ENCODE measurements at places on chromosomes 5 and 9.

DNA sequence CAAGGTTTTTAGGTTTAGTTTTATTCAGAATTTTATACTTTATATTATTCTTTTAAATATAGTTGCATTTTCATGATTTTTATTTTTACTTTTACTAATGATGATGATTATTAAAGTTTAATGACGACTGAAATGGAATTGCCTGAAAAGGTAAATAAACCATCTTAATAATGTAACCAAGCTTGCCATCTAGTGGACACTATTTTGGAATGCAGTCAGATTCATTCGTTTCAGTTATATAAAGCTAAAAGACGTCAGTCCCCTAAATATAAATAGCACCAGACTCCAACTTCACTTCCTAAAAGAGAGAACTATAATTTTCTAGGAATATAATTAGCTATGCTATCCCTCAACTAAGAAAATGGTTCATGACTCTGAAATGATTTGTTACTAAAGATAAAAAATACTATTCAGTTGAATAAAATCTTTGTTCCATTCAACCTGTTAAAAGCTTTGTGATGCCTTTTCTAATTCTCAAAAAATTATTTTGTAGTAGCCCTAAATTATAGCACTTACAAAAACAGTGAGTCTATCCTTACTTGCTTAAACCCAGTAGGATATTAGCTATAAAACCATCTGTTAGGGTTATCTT, 19.9 kb downstream of the ABITRAM start:
- DNase-seq, result peak; percentile 38

- DNase-seq, result no peak
Measured at GRCh38 chr5:155222393-155222792, 208.8 kb downstream of the KIF4B start.

- no peak for DNase-seq
Measured at GRCh38 chr5:138972230-138972629, 97.1 kb upstream of the LRRTM2 start.

DNA sequence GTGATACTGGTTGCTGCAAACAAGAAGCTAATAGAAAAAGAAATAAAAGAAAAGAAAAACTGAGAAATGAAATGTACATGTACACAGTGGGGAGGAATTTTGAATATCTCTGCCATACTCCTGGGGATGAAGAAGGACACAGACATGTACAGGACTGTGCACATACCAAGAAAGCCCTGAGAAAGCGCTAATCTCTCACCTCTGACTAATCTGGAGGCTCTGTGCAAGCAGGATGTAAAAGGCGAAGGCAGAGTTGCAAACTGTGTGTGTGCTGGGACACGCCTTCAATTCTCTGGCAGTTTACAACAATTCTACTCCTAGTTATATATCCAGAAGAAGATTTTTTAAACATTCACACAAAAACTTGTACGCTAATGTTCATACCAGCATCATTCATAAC, 211.4 kb downstream of the KIAA0825 start:
- no peak for DNase-seq

DNA sequence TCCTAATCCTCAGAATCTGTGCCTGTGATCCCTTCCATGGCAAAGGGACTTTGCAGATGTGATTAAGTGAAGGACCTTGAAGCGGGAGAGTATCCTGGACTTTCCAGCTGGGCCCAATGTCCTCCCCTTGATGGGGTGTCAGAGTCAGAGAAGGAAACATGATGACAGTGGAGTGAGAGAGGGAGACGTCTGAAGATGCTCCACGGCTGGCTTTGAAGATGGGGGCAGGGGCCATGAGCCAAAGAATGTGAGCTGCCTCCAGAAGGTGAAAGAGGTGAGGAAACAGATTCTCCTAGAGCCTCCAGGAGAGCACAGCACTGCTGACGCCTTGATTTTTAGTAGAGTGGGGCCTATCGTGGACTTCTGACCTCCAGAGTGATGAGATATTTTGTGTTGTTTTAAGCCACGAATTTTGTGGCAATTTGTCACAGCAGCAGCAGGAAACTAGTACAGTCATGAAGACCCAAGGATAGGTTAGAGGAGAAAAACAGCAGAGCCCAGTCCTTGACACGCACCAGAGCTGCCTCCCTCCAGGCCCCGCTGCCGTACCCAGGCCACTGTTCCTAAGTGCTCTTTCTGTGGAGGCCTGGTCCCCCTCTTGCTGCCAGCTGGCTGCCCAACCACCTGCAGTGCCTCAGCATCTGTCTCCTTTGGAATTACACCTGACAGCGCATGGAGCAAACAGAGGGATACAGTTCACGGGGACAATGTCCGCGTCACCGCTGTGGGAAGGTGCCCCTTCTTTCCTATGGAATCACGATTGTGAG, 78.1 kb downstream of the MACROH2A1 start:
- DNase-seq, result no peak

DNA sequence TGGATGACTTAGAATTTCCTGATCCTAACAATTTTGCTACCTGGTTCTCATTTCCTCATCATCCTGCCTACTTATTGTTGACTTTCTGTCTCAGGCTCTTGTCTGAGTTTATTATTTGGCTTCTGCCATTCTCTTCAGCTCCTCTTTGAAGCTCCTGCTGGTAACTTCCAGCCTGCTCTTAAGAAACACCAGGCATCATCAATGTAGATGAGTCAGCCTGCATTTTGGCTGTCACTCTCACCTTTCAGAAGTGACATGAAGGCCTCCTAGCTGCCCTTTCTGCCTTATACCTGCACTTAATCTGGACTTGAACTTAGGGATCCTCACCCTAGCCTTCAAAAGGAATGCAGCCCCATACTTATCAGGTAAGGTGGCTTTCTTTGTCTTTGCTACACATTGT, 551.8 kb upstream of the ZNF608 start:
- DNase-seq, result no peak

DNA sequence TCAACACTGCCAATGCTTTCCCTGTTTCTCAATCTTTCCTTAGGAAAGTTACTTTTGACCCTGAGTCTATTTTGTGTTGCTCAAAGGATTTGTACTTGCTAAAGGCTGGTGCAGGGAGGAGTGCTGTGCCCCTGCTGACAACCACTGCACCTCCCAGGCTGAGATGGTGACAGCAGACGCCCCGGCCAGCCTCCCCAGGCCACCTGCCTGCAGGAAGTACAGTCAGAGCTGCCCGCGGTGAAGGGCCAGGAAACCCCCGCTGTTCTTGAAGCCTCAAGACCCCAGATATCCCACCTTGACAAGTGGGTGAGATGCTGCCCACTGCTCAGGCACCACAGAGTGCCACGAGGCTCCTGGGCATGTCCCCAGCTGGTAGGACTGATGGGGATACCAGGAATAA, 44.2 kb upstream of the CKMT2 start:
- DNase-seq, result no peak

DNA sequence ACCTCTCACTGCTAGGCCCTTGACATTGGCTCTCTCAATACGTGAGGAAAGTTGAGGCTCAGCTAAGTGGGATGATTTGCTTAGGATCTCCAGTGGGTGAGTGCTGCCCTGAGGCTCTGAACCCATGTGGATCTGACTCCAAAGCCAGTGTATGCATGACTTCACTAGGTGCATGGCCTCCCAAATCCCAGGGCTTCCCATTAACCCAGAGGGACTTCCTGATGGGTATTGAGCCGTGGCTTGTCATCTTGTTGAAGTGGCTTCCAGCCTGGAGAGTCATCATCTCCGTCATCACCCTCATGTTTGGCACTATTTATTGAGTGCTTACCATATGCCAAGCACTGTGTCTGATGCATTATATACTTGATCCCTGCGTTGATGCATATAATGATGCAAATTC, 37.3 kb upstream of the TEX48 start:
- no peak for DNase-seq

DNA sequence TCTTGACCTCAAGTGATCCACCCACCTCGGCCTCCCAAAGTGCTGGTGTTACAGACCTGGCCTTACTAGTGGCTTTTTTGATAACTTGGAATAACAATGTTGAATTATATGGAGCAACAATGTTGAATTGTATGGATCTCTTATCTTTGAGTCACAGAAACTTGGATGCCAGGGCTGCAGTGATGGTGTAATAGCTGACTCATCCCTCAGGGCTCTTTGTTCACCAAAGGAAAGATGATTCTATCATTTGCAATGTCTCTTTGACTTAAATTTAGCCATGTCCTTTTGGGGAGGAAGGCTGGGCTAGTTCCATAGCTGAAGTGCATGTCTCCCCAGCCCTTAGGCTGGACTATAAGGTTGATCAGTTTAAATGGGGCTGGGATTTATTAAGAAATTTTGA, 172.3 kb downstream of the PDZD2 start:
- DNase-seq, result no peak

GRCh38 chr5:1130218-1130946, 18.5 kb upstream of the SLC12A7 start:
- no peak for DNase-seq

GRCh38 chr9:80518441-80518840, 946.7 kb downstream of the TLE4 start:
- DNase-seq, result no peak

DNA sequence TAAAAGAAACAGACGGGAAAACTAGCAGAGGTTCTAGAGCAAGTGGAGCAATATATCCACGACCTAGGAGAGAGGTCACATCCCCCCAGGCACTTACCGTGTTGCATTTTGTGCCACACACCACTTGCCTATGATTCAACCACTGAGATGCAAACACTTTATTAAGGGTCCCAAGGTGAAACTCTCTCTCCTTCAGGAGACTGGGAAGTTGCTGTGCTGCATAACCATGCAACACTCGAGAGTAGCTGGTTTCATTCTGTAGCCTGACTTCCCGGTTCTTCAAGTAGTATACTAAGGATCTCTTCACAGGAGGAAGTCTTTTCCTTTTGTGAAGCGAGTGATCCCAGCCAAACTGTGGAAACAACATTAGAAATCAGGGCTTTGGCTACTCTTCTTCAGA, 1.6 kb downstream of the DCAF12 start:
- no peak for DNase-seq

DNA sequence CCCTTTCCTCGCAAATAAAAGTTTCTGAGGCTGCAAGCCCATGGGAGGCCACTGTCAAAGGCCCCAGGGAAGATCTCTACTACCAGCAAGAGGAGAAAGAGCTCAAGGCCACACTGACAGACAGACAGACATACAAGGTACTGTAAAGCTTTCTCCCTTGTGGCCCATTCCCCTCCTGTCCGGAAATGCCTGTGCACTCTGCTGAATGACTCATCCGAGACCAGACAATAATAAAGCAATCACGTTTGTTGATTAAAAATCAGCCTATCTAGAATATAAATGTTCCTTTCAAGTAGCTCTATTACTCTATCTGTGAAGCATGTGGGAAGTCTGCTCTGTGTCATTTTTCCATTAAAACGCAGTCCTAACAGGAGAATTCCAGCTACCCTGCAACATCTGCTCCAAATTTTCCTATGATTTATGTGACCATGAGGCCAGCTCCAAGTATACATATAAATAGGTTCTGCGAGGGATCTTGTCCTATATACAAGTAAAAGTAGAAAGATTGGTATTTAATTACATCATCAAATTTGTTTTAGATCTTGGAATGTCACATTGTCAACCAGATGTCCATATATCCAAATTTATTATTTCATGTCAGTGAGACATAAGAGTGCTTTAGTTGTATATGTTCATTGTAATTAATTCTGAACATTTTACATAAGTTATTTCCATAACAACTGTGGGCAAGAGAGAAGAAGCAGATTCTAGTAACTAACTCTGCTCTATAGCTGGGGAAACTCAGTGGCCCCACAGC, 34.7 kb upstream of the TGFBI start:
- DNase-seq, result no peak

DNA sequence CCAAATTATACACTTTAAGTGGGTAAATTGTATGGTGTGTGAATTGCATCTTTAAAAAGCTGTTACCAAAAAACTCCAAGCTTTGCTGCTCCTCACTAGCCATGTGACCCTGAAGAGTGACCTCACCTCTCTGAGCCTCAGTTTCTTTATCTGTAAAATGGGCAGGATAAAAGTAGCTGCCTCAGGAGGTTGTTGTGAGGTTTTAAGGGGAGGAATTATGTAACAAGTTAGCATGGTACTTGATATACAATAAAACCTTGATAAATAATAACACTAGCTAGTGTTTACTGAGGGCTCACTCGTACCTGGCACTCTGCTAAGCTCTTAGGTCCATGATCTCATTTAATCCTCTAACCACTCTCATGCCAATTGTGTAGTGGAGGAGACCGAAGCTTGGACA, 19.0 kb upstream of the PHF19 start:
- no peak for DNase-seq

DNA sequence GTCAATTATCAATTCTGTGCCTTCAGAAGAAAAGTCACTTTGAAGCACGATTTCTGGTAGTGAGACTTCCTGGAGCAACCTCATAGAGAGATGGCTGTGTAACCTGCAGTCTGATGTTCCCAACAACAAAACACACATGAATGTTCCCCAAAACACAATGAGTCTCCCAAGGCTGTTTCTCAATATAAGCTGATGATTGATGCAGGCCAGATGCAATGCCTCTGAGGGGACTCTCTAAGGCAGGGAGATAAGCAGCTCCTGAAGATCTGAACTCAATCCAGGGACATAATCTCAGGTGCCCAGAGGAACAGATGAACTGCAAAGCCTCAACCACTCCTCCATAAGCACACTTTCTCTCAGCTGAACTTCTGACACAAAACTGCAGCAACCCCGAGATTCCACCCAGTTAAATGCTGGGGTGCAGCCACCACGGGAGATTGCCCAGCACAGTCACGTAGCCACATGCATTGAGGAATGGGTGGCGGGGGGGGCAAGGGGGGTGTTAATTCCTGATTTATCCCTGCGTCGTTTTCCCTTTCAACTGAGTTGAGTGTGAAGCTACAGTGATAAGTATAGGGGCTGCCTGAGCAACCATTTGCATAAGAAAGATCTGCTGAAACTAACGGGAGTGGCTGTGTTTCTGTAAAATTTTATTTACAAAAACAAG, 122.7 kb upstream of the RASEF start:
- no peak for DNase-seq

- no peak for DNase-seq
Measured at GRCh38 chr5:132474881-132475496, 15.6 kb downstream of the IRF1 start.

- no peak for DNase-seq
Measured at GRCh38 chr5:158591301-158591863, 508.3 kb downstream of the EBF1 start.

GRCh38 chr9:84511651-84512050, 157.9 kb upstream of the NTRK2 start:
- DNase-seq, result no peak

GRCh38 chr5:111836426-111836825, 79.4 kb upstream of the NREP start:
- DNase-seq, result no peak

DNA sequence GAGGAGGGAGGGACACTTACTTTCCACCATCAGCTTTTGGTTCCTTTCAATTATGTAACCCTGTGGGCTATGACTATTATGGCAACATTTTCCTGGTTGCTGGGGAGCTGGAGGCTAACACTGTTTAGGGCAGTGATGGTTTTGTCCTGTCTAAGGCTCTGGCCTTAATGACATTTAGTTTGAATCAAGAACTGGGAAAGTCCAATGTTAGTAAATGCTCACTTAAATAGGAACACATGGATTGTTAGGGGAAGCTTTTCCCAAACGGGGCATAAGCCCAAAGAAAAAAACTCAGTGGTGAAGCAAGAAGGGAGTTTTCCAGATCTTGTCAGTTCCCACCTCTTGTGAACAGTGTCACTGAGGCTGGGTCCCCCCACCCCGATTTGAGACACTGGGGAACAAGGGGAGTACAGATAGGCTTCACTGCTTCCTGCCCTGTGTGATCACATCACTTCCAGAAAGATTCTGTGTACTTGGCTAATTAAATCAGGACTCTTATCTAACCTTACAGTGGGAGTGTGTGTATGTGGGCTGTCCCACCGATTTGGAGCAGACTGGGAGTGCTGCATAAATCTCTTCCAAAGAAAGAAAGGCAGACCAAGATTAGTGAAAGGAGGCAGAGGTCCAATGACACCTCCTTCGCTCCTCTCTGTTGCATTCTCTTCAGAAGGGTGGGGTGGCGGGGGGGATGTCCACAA, 206.4 kb downstream of the PTTG1 start:
- DNase-seq, result no peak

GRCh38 chr5:40603378-40603777, 76.3 kb upstream of the PTGER4 start:
- DNase-seq, result no peak

All from T-helper 2 cell (primary cell).